ENCODE measurements at places on chromosomes 2 and 18.

- DNase-seq = no peak
These were observed 59.0 kb upstream of the OTX1 start for GRCh38 chr2:62991605-62992004.

DNA sequence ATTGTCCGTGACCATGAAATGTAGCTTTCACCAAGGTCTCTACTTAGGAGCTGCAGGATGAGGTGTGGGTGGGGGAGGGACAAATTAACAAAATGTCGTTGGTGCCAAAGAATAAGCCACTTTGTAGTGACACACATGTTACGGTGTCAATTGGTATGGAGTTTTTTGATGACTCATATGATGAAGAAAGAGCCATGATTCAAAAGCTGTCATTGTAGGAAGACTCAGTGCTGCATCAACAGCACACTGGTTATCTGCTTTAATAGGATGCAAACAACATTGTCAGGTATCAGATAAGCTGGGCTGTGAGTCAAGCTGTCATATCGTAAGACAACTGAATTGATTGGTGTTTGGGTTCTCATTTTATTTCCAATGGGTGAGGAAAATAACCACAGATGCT lies 36.6 kb upstream of the BOD1L2 start:
- DNase-seq = no peak

- no peak for DNase-seq
These were observed 290.2 kb upstream of the ACVR2A start for GRCh38 chr2:147554521-147555107.

GRCh38 chr18:13545514-13545913 lies 180.8 kb downstream of the FAM210A start:
- no peak for DNase-seq

DNA sequence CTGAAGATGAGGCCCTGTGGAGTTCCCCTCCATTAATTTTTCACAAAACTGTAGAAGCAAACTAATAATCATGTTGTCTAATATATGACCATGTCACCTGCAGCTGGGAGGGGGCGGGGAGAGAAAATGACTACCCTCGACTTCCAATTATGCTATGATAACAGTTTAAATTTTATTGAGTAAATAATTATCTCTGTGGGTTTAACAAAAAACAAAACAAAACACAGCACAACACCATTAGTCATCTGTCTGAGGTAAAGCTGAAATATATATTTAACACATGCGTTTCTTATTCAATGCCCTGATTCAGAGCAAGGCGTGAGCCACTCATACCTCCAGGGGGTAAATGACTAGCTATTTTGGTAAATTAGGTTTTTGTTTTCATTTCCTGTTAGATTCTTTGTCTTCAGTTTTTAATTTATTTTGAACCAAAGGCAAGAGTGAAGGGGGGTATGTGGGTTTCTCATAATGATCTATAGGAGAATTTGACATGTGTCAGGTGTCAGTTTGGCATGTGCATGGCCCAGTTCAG lies 77.4 kb upstream of the ZCCHC2 start:
- peak; percentile 99 for DNase-seq

DNA sequence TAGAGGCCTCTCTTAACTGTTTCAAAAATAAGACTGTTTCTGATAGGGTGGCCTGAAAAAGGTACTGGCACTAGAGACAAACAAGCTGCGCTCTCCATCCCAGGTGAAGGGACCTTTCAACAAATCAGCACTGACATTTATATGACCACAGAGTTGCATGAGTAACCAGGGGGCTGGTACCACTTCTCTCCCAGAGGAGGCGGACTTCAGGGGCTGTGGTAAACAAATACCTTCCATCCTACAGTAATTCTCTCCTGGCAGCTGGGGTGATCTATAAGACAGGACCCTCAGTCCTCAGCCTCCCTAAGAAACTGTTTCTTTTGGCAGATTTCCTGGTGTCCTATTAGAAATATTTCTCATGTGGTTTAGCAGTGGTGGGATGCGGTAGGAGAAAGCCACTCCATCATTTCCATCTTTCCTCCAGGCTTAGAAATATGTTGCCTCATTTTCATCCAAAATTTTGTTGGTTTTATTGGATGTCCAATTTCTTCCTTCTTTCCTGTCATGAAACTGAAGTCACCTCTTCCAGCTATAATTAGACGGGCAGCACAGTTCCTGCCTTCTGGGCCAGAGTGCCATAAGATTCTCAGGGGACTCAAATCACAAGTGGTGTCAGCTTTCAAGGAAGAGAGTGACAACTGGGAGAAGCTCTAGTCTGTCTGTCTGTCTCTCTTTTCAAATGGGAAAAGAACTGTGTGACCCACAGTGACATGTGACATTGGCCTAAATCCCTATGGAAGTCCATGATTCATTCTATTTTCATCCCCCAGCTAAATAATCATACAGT lies 96.4 kb downstream of the CYRIA start:
- DNase-seq = no peak

GRCh38 chr2:13950761-13951160 lies 681.8 kb upstream of the LRATD1 start:
- DNase-seq = no peak

GRCh38 chr2:20135631-20136050 lies 84.2 kb upstream of the LAPTM4A start:
- peak; percentile 58 for DNase-seq

DNA sequence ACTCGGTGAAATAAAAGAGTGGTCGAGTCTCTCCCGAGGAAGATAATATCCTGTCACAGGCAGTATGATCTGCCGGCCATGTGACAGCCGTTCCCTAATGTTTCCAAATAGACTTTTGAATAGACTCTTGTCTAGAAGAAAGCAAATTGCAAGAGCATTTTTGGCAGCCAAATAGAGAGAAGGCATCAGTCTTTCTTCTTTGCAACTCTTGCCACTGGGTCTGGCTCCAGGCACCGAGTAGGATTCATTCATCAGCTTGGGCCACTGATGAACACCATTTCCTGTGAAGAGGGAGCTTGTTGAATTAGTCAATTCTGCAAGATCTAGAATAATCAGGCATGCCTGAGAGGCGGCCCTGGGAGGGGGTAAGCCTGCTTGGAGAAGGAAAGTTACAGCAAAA lies 165.6 kb downstream of the KLHL29 start:
- no peak for DNase-seq

DNA sequence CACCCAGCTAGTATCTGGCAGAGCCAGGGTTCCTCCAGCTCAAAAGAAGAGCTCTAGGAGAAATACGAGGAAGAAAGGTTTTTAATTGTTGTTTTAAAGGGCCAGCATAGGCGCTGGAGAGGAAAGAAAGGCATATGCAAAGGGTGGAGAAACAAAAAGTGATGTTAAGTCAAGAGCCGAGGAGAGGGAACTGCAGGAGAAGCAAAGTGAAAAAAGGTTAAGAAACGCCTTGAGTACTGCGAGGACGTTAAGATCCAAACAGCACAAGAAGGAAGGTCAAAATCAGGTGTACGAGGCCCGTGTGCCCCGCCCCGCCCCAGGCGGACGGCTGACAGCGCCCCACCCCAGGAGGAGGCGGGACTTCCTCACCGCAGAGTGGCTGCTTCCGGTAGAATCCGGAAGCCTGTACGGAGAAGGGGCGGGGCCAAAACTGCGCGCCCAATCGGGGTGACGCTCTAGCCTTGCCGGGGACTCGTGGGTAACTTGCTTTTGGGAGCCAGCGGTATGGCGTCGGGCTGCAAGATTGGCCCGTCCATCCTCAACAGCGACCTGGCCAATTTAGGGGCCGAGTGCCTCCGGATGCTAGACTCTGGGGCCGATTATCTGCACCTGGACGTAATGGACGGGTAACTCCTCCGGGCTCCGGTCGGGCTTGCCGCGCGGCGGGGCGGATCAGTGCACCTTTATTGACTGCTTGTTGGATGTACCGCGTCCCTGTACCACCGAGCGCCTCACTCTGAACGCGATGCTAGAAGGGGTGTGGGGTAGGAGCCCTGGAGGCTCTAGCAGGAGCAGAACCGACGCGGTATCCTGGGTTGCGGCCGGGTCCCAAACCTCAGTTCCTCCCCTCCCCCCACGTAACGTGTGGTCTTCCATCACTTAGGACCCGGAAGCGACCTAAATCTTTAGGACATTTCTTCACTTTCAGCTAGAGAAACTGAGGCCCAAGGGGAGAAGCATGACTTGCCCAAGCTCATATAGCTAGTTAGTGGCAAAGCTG lies at the start of gene RPE:
TSS of gene RPE (plus strand) at position 481 of the 1,000 bp plus-strand sequence. CDS start at position 505, 24 bp downstream.
- DNase-seq = peak; percentile 89

DNA sequence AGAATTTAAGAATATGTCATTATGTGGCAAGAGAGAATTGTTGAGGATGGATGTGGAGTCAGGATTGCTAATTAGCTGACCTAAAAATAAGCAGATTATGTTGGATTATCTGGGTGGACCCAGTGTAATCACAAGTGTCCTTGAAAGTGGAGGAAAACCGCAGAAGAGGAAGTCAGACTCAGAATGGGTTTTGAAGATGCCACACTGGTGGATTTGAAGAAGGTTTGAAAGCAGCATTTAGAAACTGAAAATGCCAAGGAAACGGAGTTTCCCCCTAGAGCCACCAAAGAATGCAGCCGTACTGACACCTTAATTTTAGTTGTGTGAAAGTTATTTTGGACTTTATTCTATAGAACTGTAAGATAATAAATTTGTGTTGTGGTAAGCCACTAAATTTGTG lies 41.6 kb upstream of the DPP10 start:
- DNase-seq = no peak

- DNase-seq = no peak
These were observed 170.6 kb upstream of the SERPINE2 start for GRCh38 chr2:224209555-224210285.

DNA sequence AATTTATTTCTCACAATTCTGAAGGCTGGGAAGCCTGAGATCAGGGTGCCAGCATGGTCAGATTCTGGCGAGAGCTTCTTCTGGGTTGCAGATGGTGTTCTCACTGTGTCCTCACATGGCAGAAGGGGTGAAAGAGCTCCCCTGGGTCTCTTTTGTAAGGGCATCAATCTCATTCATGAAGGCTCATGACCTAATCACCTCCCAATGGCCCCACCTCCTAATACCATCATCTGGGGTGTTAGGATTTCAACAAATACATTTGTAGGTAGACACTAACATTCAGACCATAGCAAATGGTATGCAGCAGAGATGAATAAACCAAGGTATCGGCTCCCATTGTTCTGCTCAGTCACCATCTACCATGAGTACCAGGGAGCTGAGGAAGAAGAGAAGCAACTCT lies 32.7 kb downstream of the YPEL5 start:
- no peak for DNase-seq

DNA sequence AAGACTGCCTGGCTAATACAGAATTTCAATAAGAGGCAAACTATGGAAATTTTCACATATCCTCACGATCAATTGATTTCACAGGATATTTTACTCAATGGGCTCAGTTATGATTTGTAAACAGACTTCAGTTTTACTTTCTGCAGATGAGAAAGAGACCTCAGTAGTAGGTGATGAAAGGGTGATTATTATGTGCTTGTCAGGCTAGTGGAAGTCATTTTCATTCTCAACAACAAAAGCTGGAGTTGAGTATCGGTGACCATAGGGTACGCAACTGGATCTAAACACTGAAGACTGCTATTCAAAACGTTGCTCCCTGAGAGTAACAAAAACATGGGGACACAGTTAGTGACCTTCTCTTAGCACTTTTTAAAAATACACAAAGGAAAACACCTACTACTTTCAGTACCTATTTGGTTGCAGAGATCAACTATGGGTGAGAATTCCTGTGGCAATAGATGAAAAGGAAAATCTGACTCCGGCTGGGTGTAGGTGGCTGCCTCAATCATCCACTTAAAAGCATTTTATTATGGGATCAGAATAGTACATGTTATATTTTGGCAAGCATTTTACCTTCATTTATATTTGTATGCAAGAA lies 126.2 kb upstream of the VRK2 start:
- DNase-seq = no peak

DNA sequence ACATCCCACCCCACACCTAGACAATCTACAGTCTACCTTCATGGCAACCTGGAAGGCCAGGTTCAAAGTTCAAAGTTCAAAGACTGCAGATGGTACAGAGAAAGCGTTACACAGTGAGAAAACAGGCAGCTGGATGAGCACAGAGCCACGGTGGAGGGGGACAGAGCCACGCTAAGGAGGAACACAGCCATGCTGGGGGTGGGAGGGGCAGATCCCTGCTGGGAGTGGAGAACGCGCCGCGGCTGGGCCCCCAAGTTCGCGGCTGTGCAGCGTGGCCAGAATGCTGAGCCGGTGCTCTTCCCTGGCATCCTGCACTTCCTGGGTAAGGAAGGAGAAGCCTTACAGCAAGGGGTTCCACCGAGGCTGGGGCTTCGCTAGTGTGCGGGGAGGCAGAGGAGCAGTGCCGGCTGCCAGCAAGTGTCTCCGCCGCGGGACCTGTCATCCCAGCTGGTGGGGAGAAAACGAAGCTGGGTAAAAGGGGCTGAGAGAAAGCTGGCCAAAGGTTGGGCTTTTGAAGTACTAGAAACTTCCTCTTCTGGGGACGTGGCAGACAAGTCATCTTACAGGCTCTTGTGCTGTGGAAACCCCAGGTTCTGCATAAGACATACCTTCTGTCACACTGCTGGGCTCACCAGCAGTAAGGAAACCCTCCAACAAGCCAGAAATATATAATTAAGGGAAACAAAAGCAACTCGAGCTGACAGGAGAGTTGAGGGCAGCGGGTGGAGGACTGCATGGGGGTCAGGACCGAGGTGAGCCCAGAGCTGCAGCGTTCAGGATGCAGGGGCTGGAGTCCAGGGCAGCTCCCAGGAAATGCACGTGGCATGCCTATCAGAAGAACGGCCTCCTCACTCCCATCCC lies 115.5 kb downstream of the HDAC4 start:
- DNase-seq = no peak

- peak; percentile 63 for DNase-seq
These were observed 20.0 kb upstream of the RESP18 start for GRCh38 chr2:219352448-219353023.

- DNase-seq = peak; percentile 14
These were observed 65.8 kb upstream of the EML6 start for GRCh38 chr2:54657664-54658083.

GRCh38 chr18:13439461-13439860 lies 220.9 kb downstream of the LDLRAD4 start:
- no peak for DNase-seq

GRCh38 chr2:100786985-100787384 lies 33.0 kb upstream of the NPAS2 start:
- no peak for DNase-seq

GRCh38 chr2:215970425-215970824 lies 42.9 kb downstream of the MREG start:
- DNase-seq = no peak

DNA sequence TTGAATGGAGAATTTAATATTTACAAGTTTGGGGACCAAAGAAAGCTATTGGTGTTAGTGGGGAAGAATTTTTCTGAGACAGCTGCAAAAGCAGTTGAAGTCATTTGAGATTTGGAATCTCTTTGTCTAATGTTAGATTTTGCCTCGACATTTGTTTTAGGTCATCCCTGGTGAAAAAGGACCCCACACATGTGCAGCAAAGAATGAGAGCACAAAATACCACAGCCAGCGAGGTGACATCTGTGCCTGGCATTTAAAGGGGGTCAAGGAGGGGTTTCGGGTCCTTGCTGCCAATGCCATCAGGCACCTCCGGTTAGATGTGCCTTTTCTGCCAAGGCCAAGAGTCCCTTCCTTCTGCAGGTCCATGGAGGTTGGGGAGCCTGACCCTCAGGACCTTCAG lies 173.3 kb downstream of the TRIB2 start:
- DNase-seq = no peak

DNA sequence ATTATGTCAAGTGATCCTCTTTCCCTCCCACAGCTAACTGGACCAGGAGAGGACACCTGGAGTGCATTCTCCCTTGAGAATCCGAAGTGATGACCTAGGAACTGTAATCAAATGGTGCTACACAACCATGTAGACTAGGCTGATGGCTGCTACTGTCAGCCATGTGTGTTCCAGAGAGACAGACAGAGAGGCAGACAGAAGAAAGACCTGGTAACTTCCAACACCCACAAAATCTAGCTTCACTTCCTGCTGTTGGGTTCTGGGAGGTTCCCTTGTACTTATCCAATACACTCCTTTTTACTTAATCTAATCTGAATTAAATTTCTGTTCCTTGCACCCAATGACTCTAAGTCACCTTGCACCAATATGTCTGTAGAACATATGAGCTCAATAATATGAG lies 72.3 kb downstream of the AAK1 start:
- no peak for DNase-seq

All from NCI-H146 (cell line).